ENCODE measurements at places on chromosomes 3 and 15. TPM values are rescaled to one million over a fixed set of nuclear protein-coding genes. Genes with fewer than 3 reads are reported as not detected.

The SPATA12 gene
- not detected for total RNA-seq

The AGTR1 gene
- 77.8 TPM for total RNA-seq

The CACNA1D gene
- total RNA-seq, result 5.4 TPM

The NCEH1 gene
- total RNA-seq, result 3.6 TPM

The POTEB gene
- total RNA-seq, result not detected

The HRG gene
- total RNA-seq, result not detected

The ITGA11 gene
- total RNA-seq, result 0.95 TPM

The DCUN1D1 gene
- total RNA-seq, result 41.0 TPM

The CD200R1 gene
- total RNA-seq, result 1.4 TPM

The ISL2 gene
- total RNA-seq, result 3.0 TPM

The SLC6A11 gene
- not detected for total RNA-seq

The CSK gene
- 14.8 TPM for total RNA-seq

The SLC2A2 gene
- not detected for total RNA-seq

The WDR76 gene
- 10.9 TPM for total RNA-seq

The OCA2 gene
- total RNA-seq, result not detected

The IL17RC gene
- 57.8 TPM for total RNA-seq

GRCh38 chr3:66552846-66553245 is 52.0 kb upstream of the LRIG1 start:
- no peaks in the 10 kb centered on the region for H3K27me3 ChIP-seq
- no peak overlapping the region for H3K4me3 ChIP-seq
- no peaks in the 10 kb centered on the region for H3K36me3 ChIP-seq
- peaks cover 2% of the 10 kb centered on the region for H3K4me1 ChIP-seq
- H3K27ac ChIP-seq, result no peak overlapping the region
- DNase-seq, result no peak

GRCh38 chr3:14156201-14156600 is 22.2 kb downstream of the XPC start:
- H3K27ac ChIP-seq, result no peak overlapping the region
- DNase-seq, result no peak
- H3K27me3 ChIP-seq, result no peaks in the 10 kb centered on the region
- H3K36me3 ChIP-seq, result peaks cover 24% of the 10 kb centered on the region
- no peaks in the 10 kb centered on the region for H3K4me1 ChIP-seq

DNA sequence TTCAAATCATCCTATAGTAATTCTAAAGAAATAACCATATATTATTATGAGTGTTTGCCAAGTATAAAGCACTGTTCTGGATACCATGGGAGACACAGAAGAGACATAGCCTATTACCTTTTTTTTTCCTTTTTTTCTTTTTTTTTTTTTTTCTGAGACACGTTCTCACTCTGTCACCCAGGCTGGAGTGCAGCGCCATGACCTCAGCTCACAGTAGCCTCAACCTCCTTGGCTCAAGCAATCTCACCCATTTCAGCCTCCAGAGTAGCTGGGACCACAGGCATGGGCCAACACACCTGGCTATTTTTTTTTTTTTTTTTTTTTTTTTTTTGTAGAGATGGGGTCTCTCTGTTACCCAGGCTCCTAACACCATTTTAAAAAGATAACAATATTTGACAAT is 30.9 kb downstream of the CBLB start:
- no peak for DNase-seq
- no peak overlapping the region for H3K4me3 ChIP-seq
- H3K27me3 ChIP-seq, result no peaks in the 10 kb centered on the region

GRCh38 chr15:45117308-45118130 is 3.4 kb downstream of the DUOXA2 start:
- H3K27ac ChIP-seq, result no peak overlapping the region
- no peaks in the 10 kb centered on the region for H3K36me3 ChIP-seq
- H3K27me3 ChIP-seq, result peaks cover 82% of the 10 kb centered on the region
- no peaks in the 10 kb centered on the region for H3K4me1 ChIP-seq

DNA sequence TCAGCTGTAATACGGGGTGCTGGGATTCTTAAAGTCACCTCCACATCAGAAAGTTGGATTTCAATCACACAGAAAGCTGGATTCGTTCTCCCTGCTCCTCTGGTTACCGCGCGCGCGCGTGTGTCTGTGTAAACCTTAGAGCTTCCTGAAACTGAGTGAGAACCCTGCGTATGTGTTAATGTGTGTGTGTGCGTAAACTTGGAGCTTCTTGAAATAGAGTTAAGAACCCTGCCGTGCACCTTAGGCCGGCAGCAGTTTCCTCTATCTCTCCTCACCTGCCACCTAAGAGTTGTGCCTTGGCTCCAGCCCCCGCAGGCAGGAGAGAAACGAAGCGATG is 531 bp downstream of the LZTFL1 start:
- no peaks in the 10 kb centered on the region for H3K36me3 ChIP-seq
- peaks cover 11% of the 10 kb centered on the region for H3K4me1 ChIP-seq
- DNase-seq, result no peak
- peak overlapping the region; percentile 63 for H3K27ac ChIP-seq
- H3K27me3 ChIP-seq, result no peaks in the 10 kb centered on the region

- no peaks in the 10 kb centered on the region for H3K27me3 ChIP-seq
- no peaks in the 10 kb centered on the region for H3K36me3 ChIP-seq
- H3K27ac ChIP-seq, result no peak overlapping the region
- H3K4me3 ChIP-seq, result no peak overlapping the region
These were observed 42.0 kb downstream of the WDR49 start for GRCh38 chr3:167611718-167612117.

GRCh38 chr15:82045179-82045891 is 483 bp downstream of the MEX3B start:
- H3K4me1 ChIP-seq, result no peaks in the 10 kb centered on the region
- H3K4me3 ChIP-seq, result peak overlapping the region; percentile 96
- DNase-seq, result peak; percentile 78
- H3K27me3 ChIP-seq, result no peaks in the 10 kb centered on the region

GRCh38 chr15:74220475-74221248 is 15.5 kb upstream of the CCDC33 start:
- H3K27ac ChIP-seq, result no peak overlapping the region
- no peaks in the 10 kb centered on the region for H3K36me3 ChIP-seq

- no peaks in the 10 kb centered on the region for H3K36me3 ChIP-seq
- H3K4me3 ChIP-seq, result no peak overlapping the region
- DNase-seq, result peak; percentile 18
- no peaks in the 10 kb centered on the region for H3K27me3 ChIP-seq
- no peak overlapping the region for H3K27ac ChIP-seq
- peaks cover 4% of the 10 kb centered on the region for H3K4me1 ChIP-seq
These were observed 52.1 kb downstream of the ITGA11 start for GRCh38 chr15:68379759-68380290.

- no peaks in the 10 kb centered on the region for H3K27me3 ChIP-seq
- H3K36me3 ChIP-seq, result no peaks in the 10 kb centered on the region
- no peak overlapping the region for H3K4me3 ChIP-seq
- no peak overlapping the region for H3K27ac ChIP-seq
- no peak for DNase-seq
- no peaks in the 10 kb centered on the region for H3K4me1 ChIP-seq
These were observed 132.7 kb upstream of the FAM3D start for GRCh38 chr3:58799271-58799670.

- no peaks in the 10 kb centered on the region for H3K4me1 ChIP-seq
- H3K27me3 ChIP-seq, result no peaks in the 10 kb centered on the region
- H3K27ac ChIP-seq, result peak overlapping the region; percentile 1
- DNase-seq, result peak; percentile 78
- no peaks in the 10 kb centered on the region for H3K36me3 ChIP-seq
These were observed 36.7 kb upstream of the ZBTB38 start for GRCh38 chr3:141331377-141332318.

GRCh38 chr3:139762302-139762701 is 84.5 kb upstream of the NMNAT3 start:
- H3K27ac ChIP-seq, result no peak overlapping the region
- no peaks in the 10 kb centered on the region for H3K4me1 ChIP-seq
- no peak overlapping the region for H3K4me3 ChIP-seq
- H3K36me3 ChIP-seq, result no peaks in the 10 kb centered on the region

DNA sequence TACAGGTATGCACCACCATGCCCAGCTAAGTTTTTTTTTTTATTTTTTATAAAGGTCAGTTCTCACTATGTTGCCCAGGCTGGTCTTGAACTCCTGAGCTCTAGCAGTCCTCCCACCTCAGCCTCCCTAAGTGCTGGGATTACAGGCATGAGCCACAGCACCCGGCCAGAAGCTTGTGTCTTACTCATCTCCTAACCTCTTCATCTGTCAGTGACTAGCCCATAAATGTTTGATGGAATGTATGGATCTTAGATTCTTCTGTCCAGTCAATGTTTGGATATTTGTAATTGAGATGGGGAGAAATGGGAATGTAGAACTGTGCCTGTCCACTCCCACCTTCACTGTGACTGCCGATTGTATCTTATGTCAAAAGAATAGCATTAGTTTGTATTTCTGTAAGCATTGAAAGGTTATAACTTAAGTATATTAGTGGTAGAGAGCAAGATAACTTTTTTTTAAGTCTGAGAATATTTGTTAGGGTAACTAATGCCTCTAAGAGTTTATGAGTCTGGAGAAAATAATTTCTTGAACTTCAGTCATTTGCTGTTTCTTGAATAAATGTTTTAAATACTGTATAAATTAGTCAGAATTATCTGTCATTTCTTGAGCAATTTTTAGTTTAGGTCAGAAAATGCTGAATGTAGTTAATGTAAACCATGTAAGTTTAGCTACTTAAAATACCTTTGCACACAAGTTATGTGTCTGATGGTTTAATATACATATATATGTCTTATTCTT is 215.3 kb upstream of the CGNL1 start:
- no peaks in the 10 kb centered on the region for H3K36me3 ChIP-seq
- DNase-seq, result no peak
- H3K4me3 ChIP-seq, result no peak overlapping the region
- no peaks in the 10 kb centered on the region for H3K27me3 ChIP-seq

- no peaks in the 10 kb centered on the region for H3K27me3 ChIP-seq
- no peaks in the 10 kb centered on the region for H3K36me3 ChIP-seq
- H3K4me3 ChIP-seq, result no peak overlapping the region
- H3K4me1 ChIP-seq, result peaks cover 24% of the 10 kb centered on the region
These were observed 23.1 kb upstream of the GPR171 start for GRCh38 chr3:151226088-151226563.

GRCh38 chr15:99702895-99703602 is 30.2 kb downstream of the LYSMD4 start:
- no peak overlapping the region for H3K4me3 ChIP-seq
- H3K4me1 ChIP-seq, result peaks cover 20% of the 10 kb centered on the region
- H3K36me3 ChIP-seq, result no peaks in the 10 kb centered on the region
- no peaks in the 10 kb centered on the region for H3K27me3 ChIP-seq

DNA sequence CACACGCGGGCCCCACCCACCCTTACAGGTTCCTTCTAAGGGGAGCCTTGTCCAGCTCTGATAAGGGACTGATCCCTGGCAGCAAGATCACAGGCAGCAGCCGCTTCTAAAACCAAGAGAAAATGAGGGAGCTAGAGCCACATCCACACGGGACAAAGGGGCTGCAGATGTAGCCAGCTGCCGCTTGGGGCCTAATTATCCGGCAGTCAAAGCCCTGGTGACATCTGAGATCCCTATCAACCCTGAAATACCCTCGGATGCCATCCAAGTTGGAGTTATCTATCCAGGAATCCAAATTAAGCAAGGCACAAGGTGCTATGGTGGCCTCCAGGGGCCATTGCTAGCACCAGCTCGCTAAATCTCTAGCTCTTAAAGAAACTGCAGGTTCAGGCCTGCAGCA is 248.3 kb downstream of the VPS13C start:
- H3K4me3 ChIP-seq, result no peak overlapping the region
- H3K36me3 ChIP-seq, result no peaks in the 10 kb centered on the region
- no peaks in the 10 kb centered on the region for H3K27me3 ChIP-seq
- no peaks in the 10 kb centered on the region for H3K4me1 ChIP-seq

- H3K36me3 ChIP-seq, result no peaks in the 10 kb centered on the region
- no peak overlapping the region for H3K4me3 ChIP-seq
- H3K27me3 ChIP-seq, result no peaks in the 10 kb centered on the region
- peaks cover 5% of the 10 kb centered on the region for H3K4me1 ChIP-seq
- H3K27ac ChIP-seq, result no peak overlapping the region
These were observed 4.7 kb upstream of the RNF13 start for GRCh38 chr3:149808209-149808829.

- DNase-seq, result no peak
- no peaks in the 10 kb centered on the region for H3K36me3 ChIP-seq
- H3K4me1 ChIP-seq, result peaks cover 31% of the 10 kb centered on the region
- no peaks in the 10 kb centered on the region for H3K27me3 ChIP-seq
These were observed 26.2 kb downstream of the CRABP1 start for GRCh38 chr15:78366342-78366741.

DNA sequence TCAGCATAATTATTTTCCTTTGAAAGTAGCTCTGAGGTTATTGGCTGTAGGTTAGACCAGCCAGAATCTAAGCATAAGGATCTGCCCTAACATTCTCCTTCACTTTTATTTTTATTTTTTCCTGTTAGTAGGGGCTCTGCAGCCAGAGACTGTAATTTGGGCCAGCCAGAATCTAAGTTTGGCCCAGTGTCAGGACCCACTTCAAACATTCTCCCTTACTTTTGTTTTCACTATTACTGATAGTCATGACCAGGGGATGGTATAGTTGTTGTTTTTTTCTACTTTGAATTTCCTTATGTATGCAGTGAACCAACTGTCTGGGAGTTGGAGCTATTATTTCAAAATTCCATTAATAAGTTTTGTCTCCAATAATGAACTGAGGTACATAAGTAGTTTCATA is 121.0 kb upstream of the MBNL1 start:
- no peaks in the 10 kb centered on the region for H3K4me1 ChIP-seq
- H3K27ac ChIP-seq, result no peak overlapping the region
- no peaks in the 10 kb centered on the region for H3K36me3 ChIP-seq

DNA sequence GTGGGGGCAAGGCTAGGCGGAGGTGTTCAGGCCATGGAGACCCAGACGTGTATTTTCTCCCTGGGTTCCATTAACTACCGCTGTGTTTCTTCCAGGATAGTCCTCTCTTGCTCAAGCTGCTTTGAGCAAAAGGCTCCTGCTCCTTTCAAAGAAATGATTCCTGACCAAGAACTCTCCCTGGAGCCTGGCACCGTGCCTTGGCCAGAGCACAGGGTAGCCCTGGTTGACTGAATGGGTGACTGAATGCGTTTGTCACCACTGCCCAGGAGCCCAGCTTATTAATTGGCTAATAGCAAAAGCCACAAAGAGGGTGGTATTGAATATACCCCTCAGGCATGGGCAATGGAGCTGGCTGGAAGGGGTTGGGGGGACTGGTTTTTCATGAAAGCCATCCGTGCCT is 13.9 kb downstream of the RASGRF1 start:
- H3K27ac ChIP-seq, result no peak overlapping the region
- peak; percentile 18 for DNase-seq
- H3K4me1 ChIP-seq, result no peaks in the 10 kb centered on the region
- no peaks in the 10 kb centered on the region for H3K36me3 ChIP-seq
- H3K4me3 ChIP-seq, result no peak overlapping the region

DNA sequence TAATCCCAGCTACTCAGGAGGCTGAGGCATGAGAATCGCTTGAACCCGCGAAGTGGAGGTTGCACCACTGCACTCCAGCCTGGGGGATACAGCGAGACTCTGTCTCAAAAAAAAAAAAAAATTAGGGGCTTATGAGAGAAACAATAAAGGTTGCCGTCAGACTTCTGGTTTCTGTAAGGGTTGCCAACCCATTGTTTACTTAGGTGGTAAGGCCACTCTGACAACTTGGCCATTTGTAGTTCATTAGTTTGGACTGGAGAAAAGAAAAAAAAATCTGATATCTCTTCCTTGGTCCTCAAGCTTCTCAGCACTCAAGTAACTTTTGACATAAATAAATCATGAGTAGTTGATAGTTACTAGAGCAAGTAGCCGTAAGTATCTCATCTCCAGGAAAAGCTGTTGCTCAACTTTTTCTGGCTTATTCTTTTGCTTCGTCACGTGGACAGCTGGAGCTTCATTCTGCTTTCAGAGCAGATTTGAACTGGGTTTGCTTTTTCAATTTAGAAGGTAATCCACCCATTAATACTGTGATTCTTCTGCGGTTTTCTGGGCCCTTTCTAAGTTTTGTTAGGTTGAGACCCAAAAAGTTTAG is 9.4 kb downstream of the SNX1 start:
- DNase-seq, result peak; percentile 70
- peaks cover 36% of the 10 kb centered on the region for H3K4me1 ChIP-seq
- no peak overlapping the region for H3K4me3 ChIP-seq
- H3K36me3 ChIP-seq, result no peaks in the 10 kb centered on the region

All from sigmoid colon (tissue), 7 donors.